Naive thymus-derived CD4-positive, alpha-beta T cell (primary cell): ENCODE measurements at places on chromosomes 5 and 9.

DNA sequence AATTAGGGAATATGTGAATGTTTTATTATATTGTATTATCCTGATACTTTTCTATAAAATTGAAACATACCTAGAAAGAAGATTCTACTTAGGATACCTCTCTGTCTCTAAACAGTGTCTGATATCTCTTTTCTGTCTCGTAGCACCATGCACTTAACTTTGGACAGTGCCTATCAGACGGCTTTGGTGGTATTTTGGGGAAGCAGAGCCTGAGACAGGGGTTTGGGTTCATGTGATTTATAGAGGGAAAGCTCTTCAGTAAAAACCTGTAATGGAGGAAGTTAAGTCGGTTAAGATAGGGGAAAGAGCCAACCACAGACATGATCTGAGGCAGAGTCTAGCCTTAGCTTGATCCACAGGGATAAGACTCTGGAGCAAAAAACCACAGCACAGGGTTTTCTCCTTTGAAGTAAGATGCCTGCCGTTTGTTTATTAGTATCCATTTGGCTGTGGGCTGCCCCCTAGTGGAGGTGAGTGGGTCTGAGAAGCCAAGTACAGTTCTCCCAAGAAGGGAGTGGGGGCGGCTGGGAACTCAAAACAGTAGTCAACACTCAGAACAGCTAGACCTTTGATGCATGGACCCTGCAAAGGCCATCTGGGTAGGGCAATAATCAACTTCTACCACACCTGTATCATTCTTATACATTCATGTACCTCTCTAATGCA lies 141.2 kb upstream of the ASTN2 start:
- H3K4me3 ChIP-seq, result no peak overlapping the region
- no peak for DNase-seq
- no peaks in the 10 kb centered on the region for H3K27me3 ChIP-seq
- H3K36me3 ChIP-seq, result no peaks in the 10 kb centered on the region
- no peaks in the 10 kb centered on the region for H3K4me1 ChIP-seq

GRCh38 chr9:116737152-116737546 lies 50.0 kb downstream of the TRIM32 start:
- H3K36me3 ChIP-seq, result no peaks in the 10 kb centered on the region
- no peaks in the 10 kb centered on the region for H3K27me3 ChIP-seq
- DNase-seq, result no peak
- no peaks in the 10 kb centered on the region for H3K4me1 ChIP-seq
- no peak overlapping the region for H3K27ac ChIP-seq
- no peak overlapping the region for H3K4me3 ChIP-seq

GRCh38 chr9:92607088-92607487 lies 62.8 kb downstream of the IPPK start:
- no peak overlapping the region for H3K27ac ChIP-seq
- DNase-seq, result no peak

- H3K27ac ChIP-seq, result no peak overlapping the region
- no peak overlapping the region for H3K4me3 ChIP-seq
- H3K4me1 ChIP-seq, result no peaks in the 10 kb centered on the region
Measured at GRCh38 chr5:171676286-171676944, 109.2 kb upstream of the SMIM23 start.

GRCh38 chr5:110058175-110058574 lies 368.4 kb downstream of the MAN2A1 start:
- no peak for DNase-seq
- H3K4me3 ChIP-seq, result no peak overlapping the region
- peaks cover 18% of the 10 kb centered on the region for H3K4me1 ChIP-seq
- H3K36me3 ChIP-seq, result no peaks in the 10 kb centered on the region
- H3K27ac ChIP-seq, result no peak overlapping the region

GRCh38 chr5:96142786-96143434 lies 181.3 kb upstream of the ELL2 start:
- no peak for DNase-seq
- H3K27me3 ChIP-seq, result no peaks in the 10 kb centered on the region
- no peaks in the 10 kb centered on the region for H3K36me3 ChIP-seq
- H3K4me1 ChIP-seq, result no peaks in the 10 kb centered on the region
